Neuronal stem cell (in vitro differentiated cells): ENCODE measurements at places on chromosomes 3 and 15.

GRCh38 chr3:20104167-20104661 lies 64.0 kb downstream of the KAT2B start:
- DNase-seq, result no peak

DNA sequence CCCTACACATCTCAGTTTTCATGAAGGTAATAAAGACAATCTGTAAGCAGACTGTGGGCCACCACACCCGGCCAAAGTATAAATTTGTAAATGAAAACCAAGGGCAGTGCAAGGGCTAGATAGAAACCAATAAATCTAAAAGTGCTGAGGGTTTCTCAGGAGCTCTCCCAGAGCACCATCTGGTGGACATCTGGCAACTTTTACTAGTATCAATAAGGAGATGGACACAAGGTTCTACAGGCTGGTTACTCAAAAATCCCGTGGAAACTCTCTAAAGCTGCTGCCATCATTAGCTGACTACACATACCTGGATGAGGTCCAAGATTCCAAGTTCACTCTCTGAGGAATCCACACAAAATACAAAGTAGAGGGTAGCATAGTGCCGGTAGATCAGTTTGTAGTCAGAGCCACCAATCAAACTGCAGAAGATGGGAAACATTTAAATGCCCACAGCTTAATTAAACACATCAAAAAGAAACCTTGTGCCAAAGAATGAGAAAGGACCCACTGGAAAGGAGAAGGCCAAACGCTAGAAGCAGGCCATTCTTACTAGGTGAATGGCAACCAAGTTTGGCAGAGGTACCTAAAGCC lies 5.5 kb downstream of the AP3S2 start:
- DNase-seq, result no peak

DNA sequence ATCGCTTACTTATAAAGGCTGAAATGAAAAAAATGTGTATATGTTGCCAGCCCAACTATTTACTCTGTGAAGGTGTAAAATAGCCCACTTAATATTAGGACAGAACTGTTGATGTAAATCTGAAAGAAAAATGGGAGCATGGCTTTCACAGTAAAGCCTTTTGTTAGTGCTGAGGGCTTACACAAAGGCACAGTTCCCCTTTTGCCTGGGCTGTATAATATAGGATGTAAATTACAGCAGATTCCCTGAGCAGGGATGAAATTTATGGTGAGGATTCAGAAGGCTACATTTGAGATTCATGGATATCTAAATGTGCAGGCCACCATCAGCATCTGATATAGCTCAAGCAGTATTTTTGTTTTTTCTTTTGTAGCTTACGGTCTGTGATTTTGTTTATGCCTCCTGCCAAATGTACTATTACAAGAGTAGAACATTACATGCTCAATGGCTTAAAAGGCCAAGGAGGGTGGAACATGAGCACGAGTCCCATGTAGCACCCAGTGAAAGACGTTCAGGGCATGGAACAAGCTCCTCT lies 109.1 kb upstream of the ATP10A start:
- DNase-seq, result no peak

GRCh38 chr3:146581951-146582467 lies 23.1 kb downstream of the PLSCR5 start:
- DNase-seq, result no peak

DNA sequence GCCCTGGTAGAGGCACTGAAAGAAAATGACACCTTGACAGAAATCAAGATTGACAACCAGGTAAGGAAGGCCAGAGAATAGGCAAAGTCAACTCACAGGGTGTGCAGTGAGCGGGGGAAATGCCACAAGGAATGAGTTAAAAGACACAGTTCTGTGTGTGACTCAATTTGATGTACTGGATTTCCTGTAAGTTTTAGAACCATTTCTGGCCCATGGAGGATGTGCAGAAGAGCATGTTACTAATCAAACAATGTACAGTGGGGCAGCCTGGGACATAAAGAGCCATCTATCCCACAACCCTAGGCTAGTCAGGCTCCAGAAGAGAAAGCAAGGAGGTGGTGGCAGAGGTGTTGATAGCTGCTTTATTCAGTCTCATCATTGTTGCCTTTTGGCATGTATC lies 31.2 kb upstream of the TMOD3 start:
- no peak for DNase-seq

DNA sequence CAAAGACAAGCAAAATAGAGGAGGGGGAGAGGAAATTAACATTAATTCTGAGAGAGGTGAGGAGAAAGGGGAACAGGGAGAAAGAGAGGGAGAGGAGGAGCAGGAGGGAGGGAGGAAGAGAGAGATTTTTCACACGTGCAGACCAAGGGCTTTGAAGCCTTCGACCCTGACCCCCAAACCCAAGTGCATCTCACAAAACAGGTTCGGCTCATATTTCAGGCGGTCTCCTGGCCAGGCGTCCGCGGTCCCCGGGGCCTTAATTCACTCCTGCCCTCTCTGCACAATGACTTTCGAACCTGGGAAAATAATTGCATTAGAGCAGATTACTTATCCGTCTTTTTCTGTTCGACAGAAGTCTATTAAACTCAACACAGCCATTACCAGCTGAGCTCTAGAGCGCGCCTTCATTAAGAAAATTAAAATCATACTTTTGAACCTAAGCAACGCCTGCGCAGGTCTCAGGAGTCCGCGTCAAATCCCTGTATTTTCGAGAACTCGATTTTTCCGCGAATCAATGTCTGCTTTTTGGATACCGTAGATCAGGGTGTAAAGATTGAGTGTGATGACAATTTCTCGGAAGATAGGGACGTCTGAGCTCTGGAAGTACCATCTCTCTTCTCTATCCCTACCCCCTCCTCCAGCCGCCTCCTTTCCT lies 220.7 kb downstream of the MEIS2 start:
- DNase-seq, result no peak

DNA sequence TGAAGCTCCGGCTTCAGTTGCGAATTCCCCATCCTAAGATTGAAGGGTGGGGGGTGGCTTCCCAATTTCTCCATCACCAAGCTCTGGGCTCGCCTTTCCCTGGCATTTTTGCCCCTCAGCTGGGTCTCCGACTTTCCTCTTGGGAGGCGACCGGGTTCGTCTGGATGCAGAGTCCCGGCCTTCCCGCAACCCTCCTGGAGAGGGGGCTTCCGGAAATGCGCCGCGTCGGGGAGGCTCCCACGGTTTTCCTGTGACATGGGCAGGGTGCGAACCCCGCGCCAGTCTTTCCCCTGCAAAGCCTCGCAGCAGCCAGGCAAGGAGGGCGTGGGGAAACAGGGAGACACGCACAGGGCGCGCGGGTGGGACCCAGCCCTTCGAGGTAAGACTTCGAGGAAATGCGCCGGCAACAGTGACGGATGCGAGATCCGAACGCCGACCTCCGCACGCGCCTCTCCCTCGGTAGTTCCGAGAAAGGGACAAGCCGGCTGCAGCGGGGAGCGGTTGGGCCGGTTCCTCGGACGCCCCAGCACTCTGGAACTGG lies 466 bp upstream of the HCN4 start:
- DNase-seq, result no peak

DNA sequence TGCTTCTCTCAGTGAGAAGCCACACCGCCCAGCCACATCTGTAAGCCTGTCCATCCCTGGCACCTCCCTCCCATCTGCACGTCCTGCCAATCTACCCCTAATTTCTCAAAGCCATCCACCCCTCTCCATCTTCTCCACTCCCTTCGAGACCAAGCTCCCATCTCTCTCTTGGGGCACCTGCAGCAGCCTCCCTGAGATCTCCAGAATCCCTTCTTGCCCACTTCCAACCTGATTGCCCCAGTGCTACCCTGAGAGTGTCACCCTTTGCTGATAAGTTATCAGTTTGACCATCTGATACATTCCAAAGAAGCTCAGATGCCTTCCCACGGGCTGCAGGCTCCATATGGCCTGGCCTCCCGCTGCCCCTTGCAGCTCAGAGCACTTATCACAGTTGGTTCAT lies 496.1 kb downstream of the SHQ1 start:
- DNase-seq, result no peak
